Spinal cord (tissue), 10 donors: ENCODE measurements at places on chromosomes 6 and 20. TPM values are rescaled to one million over a fixed set of nuclear protein-coding genes. Genes with fewer than 3 reads are reported as not detected.

TCF21 gene
- total RNA-seq = not detected

GRCh38 chr6:166194914-166195859 is 27.5 kb upstream of the TBXT start:
- DNase-seq = no peak
- H3K4me1 ChIP-seq = peaks cover 12% of the 10 kb centered on the region
- H3K27ac ChIP-seq = no peak overlapping the region
- H3K27me3 ChIP-seq = no peaks in the 10 kb centered on the region
- no peak overlapping the region for H3K4me3 ChIP-seq

NRN1 gene
- total RNA-seq = 43.9 TPM

DNA sequence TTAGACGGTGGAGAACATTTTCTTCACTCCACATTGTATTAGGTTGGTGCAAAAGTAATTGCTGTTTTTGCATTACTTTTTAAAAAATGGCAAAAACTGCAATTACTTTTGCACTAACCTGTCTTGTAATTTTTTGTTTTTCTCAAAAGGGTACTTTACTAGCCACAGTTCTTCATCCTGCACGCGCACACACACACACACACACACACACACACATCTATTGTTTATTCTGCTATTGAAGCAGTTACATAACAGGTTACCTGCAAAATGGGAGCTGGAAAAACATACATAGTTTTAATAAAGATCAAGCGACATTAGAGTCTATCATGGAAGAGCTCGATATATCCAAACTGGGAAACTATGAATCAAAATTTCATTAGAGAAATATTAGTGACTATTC is 235.2 kb downstream of the SIM1 start:
- H3K36me3 ChIP-seq = no peaks in the 10 kb centered on the region
- no peak for DNase-seq
- peak overlapping the region; percentile 44 for H3K4me3 ChIP-seq
- H3K27ac ChIP-seq = no peak overlapping the region

- no peaks in the 10 kb centered on the region for H3K36me3 ChIP-seq
- DNase-seq = no peak
- no peaks in the 10 kb centered on the region for H3K27me3 ChIP-seq
- no peaks in the 10 kb centered on the region for H3K4me1 ChIP-seq
- H3K27ac ChIP-seq = no peak overlapping the region
Measured at GRCh38 chr6:52532457-52532856, 44.4 kb downstream of the TRAM2 start.

PDE10A gene
- 28.2 TPM for total RNA-seq

- H3K27ac ChIP-seq = no peak overlapping the region
- no peaks in the 10 kb centered on the region for H3K36me3 ChIP-seq
- no peaks in the 10 kb centered on the region for H3K27me3 ChIP-seq
- peaks cover 5% of the 10 kb centered on the region for H3K4me1 ChIP-seq
- DNase-seq = no peak
Measured at GRCh38 chr6:70849348-70850069, 107.4 kb downstream of the B3GAT2 start.

DNA sequence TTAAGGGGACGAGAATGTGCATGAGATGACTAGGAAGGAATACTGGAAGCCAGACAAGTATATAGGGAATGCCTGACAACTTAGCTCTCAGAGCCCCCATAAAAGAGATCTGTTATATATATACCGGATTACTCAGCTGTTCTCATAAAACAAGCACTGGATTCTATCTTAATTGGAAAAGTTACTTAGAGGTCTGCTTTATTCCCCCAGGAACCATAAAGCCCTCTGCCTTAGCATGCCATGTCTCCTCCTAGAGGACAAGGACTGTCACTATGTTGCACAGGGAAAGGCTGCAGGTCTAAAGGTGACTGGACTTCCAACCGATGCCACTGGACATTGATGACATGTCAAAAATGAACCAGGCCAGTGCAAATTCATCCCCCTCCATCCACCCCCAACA is 6.4 kb downstream of the EXOC2 start:
- peaks cover 5% of the 10 kb centered on the region for H3K4me1 ChIP-seq
- H3K36me3 ChIP-seq = peaks cover 10% of the 10 kb centered on the region
- no peaks in the 10 kb centered on the region for H3K27me3 ChIP-seq
- H3K4me3 ChIP-seq = no peak overlapping the region
- no peak overlapping the region for H3K27ac ChIP-seq

CYP39A1 gene
- total RNA-seq = 10.8 TPM

DNA sequence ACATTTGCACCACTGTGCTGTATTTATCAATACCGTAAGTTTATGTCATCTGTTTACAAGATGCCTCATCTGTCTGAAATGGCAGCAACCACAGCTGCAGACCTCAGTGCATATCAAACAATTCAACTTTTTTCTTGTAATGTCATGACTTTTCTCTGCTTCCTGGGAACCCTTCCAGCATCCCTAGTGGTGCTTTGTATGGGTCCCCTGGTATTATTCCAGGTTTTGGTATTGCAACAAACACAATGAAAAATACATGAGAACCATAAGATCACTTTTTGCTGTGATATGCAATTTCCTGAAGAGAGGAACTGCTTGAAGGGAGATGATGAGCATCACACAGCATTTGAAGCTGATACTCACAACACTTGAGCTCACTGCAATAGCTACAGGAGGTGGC is 12.0 kb upstream of the TXNDC5 start:
- H3K36me3 ChIP-seq = no peaks in the 10 kb centered on the region
- peak; percentile 15 for DNase-seq
- H3K27me3 ChIP-seq = no peaks in the 10 kb centered on the region

SLA2 gene
- 0.39 TPM for total RNA-seq

GRCh38 chr20:35359335-35359950 is 52.3 kb downstream of the UQCC1 start:
- peaks cover 15% of the 10 kb centered on the region for H3K4me1 ChIP-seq
- peaks cover 5% of the 10 kb centered on the region for H3K36me3 ChIP-seq
- no peak overlapping the region for H3K4me3 ChIP-seq
- H3K27me3 ChIP-seq = no peaks in the 10 kb centered on the region
- DNase-seq = peak; percentile 49

- no peak for DNase-seq
- no peak overlapping the region for H3K4me3 ChIP-seq
- peaks cover 4% of the 10 kb centered on the region for H3K4me1 ChIP-seq
Measured at GRCh38 chr6:150531957-150532356, 67.7 kb upstream of the PLEKHG1 start.

DNA sequence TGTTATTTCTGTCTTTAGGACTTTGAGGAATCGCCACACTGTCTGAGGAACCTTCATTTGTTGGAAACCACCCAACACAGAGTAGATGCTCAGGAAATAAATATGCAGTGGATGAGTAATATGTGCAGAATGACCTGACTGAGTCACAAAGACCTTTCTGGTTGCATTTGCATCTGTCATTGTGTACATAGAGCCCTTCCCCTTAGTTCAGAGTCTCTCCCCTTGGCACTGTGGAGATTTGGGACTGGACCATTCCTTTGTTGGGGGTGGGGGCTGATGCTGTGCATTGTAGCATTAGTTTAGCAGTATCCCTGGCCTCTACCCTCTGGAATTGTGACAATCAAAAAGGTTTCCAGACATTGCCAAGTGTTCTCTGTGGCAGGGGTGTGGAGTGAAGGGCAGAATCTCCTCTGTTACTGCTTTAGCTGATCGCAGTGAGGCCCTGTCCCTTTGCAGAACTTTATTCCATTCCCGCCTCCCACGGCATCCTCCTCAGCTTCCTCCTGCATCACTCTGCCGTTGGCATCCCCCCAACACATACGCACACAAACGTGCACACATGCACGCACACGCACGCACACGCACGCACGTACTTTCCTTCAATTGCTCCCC is 64.5 kb downstream of the EYA2 start:
- no peaks in the 10 kb centered on the region for H3K36me3 ChIP-seq
- no peak for DNase-seq
- H3K4me1 ChIP-seq = peaks cover 25% of the 10 kb centered on the region
- H3K27me3 ChIP-seq = no peaks in the 10 kb centered on the region
